ENCODE measurements at places on chromosomes 6 and 20.

DNA sequence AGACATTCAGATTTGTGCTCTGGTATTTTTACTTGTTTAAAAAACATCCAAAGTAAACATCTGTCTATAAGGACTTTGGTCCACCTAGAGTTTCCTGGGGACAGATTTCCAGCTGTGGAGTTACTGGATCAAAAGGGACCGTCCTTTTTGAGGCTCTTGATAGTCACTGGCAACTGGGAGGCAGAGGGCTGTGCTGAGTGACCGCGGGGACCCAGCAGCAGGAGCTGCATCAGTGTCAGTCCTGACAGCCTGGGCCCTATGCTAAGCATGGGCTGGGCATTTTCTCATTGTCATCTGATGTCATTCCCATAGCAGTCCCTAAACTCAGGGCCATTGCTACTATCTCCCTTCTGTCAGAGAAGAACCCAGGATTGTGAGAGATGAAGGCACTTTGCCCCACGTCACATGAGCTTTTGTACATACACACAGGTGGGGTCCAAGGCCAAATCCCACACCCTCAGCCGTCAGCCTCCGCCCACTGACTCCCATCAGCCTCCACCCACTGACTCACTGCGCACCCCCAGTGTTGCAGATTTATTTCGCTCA, 293.8 kb downstream of the TAF4 start:
- no peak for DNase-seq

GRCh38 chr6:3341467-3341866, 82.7 kb downstream of the PSMG4 start:
- DNase-seq, result no peak

- no peak for DNase-seq
Measured at GRCh38 chr20:50617022-50617421, 74.3 kb downstream of the RIPOR3 start.

DNA sequence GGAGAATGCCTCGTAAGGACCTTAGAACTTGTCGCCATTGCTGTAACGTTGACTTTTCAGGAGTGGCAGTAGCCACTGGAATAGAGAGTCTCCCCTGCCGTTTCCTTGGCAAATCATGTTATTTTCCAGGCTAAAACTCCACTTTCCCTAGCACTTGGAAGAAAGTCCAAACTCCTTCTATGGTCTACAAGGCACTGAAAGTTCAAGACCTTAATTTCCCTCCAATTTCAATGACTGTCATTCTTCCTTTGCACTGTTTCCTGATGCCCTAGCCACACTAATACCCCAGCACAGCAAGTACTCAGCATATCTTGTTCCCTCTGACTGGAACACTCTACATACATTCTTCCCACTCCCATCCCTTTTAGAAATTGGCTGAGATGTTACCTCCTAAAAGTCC, 1.8 kb upstream of the TBPL1 start:
- no peak for DNase-seq

GRCh38 chr20:11677836-11678235, 239.9 kb upstream of the BTBD3 start:
- DNase-seq, result no peak

- DNase-seq, result no peak
Measured at GRCh38 chr6:152098683-152099082, 291.2 kb downstream of the ESR1 start.

- DNase-seq, result no peak
Measured at GRCh38 chr6:169490246-169490641, 211.6 kb downstream of the WDR27 start.

- DNase-seq, result no peak
Measured at GRCh38 chr20:51800872-51801121, 1.5 kb downstream of the SALL4 start.

DNA sequence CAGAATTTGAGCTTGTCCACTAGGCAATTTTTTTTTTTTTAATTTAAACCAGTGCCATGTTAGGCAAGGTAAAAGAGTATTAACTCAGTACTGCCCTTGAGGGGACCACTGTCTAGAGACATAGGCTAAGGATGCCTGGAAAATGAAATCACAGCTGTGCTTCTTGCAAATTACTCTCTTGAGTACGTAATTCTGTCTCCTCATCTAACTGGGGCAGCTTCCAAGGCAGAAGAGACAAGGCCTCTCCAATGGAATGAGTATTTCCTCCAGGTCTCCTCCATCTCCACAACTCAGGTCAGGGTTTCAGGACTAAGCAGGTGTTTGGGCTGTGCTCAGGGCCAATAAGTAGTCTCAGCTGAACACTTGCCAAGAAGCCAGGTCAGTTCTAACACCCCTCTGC, 33.8 kb upstream of the MRPS10 start:
- DNase-seq, result no peak

GRCh38 chr6:90028066-90028778, 134.0 kb downstream of the GJA10 start:
- DNase-seq, result no peak

DNA sequence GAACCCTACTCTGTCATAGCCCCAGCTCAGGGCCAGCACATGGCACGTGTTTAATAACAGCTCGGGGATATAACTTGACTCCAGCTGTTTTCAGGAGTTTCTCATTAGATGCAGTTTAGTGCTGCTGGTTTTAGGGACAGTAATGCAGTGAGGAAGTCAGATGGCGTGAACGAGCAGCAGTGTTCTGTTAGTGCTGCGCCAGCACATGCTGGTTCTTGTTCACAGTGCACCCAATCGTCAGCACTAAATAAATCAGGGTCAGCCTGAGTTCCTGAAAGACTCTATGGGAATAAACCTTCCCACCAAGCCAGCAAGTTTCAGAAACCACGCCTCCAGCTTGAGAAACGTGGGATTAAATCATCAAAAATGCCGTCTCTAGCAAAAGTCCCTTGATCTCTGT, 235.9 kb upstream of the SUPT3H start:
- no peak for DNase-seq

DNA sequence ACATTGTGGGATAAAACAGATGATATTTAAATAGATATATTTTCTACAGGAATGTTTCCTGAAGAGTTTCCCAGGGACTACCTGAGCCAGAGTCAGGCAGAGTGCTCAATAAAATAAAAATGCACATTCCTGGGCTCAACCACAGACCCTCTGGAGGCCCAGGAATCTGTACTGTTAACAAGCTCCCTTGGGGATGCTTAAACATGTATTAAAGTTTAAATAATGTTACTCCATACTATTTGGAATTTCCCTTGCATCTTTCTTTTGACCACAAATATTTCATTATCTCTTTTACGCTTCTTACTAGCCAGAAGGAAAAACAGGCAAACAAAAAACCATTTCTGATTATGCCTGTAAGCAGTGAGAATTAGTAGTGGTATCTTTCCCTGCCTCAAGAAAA, 42.3 kb downstream of the GPR63 start:
- no peak for DNase-seq

DNA sequence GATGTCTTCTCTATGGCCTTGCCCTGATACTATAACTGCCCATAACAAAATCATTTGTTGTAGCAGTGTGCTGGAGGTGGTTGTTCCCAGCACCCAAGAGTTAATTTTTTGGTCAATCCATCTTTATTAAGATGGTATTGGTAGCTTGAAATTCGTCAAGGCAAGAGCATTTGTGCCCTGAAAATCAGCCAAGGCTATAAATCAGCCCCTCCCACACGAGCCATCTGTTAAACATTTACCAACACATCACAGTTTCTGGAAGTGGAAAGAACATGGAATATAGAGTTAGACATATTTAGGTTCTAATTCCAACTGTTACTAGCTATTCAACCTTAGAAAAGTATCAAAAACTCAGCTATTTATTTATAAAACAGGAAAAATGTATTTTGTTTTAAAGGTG, 888.4 kb upstream of the GJE1 start:
- no peak for DNase-seq

DNA sequence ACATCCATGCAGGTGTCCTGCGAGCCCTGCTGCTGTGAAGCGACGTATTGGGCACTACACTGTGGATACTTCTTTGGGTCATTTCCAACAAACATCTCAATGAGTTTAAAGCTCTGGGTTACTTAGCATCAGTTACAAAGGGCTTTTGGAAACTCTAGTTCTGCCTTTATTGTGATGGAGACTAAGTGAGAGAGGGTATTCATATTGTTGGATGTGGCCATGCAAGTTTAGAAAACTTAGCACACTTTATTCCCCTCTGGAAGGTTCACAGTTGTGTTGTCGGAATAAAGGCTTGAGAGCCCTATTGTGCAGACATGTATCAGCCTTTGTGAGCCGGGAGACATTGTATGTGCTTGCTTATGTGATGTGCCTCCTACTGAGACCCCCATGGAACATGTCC, 22.1 kb downstream of the DUSP22 start:
- no peak for DNase-seq

DNA sequence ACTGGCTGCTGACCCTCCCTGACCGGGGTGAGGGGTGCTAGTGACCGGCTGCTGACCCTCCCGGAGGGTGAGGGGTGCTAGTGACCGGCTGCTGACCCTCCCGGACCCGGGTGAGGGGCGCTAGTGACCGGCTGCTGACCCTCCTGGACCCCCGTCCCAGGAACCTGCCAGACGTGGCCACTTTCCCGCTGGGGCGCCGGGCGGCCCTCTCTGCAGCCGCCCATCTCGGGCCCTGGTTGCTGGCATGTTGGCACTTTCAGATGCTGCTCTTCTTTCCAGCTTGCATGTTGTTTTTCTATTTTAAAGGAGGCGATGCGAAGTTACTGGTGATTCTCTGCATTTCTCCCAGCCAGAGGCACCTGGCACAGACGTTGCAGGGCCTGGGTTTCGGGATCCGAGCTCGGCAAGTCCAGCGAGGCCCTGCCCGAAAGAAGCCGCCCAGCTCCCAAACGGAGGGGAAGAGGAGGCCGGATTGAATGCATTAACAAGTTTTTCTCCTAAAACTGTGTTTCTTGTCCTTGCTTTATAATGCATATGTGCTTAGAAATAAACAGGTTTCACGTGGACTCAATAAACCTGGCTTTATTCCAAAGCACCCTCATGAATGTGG, 34.4 kb downstream of the FRMD1 start:
- no peak for DNase-seq

DNA sequence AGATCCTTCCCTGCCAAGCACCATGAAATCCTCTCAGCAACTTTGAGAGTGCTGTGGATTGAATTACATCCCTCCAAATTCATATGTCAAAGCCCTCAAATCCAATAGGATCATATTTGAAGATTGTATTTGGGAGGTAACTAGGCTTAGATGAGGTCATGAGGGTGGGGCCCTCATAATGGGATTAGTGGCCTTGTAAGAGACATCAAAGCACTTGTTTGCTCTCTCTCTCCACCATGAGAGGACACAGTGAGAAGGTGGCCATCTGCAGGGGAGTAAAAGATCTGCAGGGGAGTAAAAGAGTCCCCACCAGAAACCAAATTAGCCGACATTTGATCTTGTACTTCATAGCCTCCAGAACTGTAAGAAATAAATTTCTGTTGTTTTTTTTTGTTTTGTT, 298.2 kb downstream of the SAMD5 start:
- no peak for DNase-seq

- DNase-seq, result no peak
Measured at GRCh38 chr20:46237227-46237626, 71.1 kb downstream of the CDH22 start.

- no peak for DNase-seq
Measured at GRCh38 chr6:137309078-137309762, 90.0 kb upstream of the IFNGR1 start.

DNA sequence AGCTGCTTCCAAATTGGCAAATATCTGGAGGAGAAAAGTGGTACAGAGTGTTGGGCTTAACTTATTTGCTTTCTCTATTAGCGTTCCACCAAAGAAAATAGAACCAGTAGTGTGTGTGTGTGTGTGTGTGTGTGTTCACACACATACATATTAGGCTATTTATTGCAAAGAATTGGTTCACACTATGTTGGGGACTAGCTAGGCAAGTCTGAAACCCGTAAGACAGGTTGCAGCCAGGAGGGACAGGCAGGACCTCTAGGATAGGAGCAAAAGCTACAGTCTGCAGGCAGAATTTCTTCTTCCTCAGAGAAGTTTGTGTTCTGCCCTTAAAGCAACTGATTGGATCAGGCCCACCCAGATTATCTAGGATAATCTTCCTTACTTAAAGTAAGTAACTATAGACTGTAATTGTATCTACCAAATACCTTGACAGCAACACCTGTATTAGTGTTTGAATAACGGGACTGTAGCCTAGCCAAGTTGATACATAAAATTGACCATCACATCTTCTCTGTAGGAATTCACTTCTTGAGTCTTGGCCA, 12.8 kb downstream of the KCTD20 start:
- DNase-seq, result no peak

DNA sequence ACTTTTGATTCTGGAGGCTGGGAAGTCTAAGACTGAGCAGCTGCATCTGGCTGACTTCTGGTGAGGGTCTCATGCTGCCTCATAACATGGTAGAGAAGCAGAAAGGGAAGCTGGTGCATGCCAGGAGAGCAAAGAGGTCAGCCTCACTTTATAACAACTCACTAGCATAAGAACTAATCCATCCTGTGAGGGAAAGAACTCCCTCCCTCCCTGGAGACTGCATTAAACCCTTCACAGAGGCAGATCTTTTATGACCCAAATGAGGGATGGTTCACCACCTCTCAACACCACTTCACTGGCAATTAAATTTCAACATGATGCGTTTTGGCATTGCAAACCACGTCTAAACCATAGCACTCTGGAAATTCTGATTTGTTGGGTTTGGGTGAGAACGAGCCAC, 33.9 kb downstream of the STXBP5 start:
- no peak for DNase-seq

GRCh38 chr6:5214570-5215052, 46.1 kb downstream of the LYRM4 start:
- DNase-seq, result peak; percentile 21

DNA sequence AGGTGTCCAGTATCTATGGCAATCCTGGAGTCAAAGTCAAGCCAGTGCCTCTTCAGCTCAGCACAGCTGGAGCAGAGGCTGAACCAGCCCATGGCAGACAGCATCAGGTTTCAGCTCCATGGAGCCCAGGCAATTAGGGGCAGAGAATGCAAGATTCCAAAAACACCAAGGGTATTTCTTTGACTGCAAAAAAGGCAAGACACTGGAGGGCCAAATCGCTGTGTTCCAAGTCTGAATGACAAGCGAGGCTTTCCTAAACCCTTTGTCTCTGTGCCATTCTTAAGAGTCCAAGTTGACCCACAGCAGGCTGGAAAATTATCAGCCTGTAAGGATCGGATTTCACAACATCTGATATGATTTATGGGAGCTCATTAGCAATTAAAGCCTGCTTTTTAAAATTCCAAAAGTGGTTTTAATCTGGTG, 49.7 kb upstream of the TGM3 start:
- no peak for DNase-seq

GRCh38 chr6:5992551-5993225, 14.0 kb downstream of the NRN1 start:
- DNase-seq, result no peak

DNA sequence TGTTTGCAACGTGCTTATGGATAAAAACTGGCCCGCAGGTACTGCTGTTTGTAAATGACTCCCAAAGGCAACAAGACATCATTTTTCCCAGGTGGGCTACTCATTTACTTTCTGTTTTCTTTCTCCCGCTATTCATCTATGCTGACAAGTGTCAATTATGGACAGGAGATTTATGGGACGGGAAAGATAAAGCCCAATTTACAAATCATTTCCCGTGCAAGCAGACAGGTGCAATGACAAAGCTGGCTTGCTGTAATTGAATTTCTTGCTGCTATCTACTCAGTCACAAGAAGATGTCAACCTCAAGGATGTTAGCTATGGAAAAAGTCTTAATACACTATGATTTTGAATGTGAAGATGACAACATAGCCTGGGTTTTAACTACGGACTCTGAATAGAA, 125.5 kb downstream of the EPHA7 start:
- no peak for DNase-seq

All from stimulated activated CD4-positive, alpha-beta T cell treated with anti-CD3 and anti-CD28 coated beads, Interleukin-12 subunit alpha, Interleukin-12 subunit beta, amount 100 ng/mL, for 48 hours (primary cell).